ENCODE measurements at places on chromosomes 11 and 22. TPM values are rescaled to one million over a fixed set of nuclear protein-coding genes. Genes with fewer than 3 reads are reported as not detected.

THY1 gene
- total RNA-seq = 0.44 TPM

PYGM gene
- 1.4 TPM for total RNA-seq

DNA sequence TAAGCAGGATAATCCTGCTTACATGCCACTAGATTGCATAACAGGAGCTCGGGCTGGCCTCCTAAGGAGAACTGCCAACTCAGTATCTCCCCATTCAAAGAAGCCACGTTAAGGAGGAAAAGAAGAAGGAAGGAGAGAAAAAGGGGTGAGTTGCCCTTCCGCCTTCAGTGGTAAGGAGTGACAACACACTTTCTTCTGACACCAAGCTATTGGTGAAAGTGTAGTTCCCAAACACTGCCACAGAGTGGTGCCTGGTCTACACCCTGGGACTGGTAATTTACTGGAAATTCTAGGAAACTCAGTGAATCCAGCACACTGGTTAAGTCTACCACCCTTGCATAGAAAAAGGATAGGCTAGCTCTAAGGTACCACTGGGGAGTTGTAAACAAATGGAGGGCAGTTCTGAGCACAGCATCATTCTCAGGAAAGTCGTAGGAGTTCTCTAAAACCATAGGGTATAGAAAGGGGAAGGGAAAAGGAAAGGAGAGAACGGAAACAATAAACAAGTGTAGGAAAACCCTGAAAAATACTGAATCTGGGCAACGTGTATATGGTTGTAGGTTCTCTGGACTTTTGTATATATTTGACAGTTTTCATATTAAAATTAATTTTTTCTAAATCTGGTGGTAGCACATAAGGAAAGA, 58.2 kb downstream of the RRAS2 start:
- DNase-seq = peak; percentile 27

DNA sequence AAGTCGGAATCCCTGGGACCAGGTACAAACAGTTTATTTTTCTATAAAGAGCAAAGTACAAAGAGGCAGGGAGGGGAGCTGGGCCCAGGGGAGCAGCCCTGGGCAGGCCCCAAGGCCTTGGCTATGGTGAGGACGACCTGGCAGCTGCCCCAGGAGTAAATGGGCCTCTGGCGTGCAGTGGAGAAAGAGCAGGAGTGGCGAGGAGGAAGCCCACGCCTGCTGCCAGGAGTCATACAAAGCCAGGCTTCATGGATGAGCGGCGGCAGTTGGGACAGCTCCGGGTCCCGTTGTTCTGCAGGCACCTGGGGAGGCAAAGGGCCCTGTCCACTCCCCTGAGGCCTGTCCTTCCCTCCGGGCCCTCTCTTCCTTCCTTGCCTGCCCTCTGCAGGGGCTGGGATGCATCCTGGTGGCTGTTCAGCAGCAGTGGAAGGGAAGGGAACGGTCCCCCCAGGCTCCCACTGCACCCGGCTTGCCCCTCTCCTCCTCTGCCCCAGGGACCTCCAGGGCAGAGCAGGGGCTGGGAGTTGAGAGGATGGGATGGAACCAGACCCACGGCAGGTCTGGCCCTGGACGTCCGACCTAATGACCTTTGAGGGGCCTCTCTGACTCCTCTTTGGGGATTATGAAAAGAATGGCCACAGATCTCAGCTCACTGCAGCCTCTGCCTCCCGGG, 11.1 kb downstream of the RAPSN start:
- no peak for DNase-seq

GRCh38 chr11:31687861-31688260, 123.3 kb downstream of the PAX6 start:
- DNase-seq = no peak

GRCh38 chr22:36636916-36637315, 66.6 kb downstream of the CACNG2 start:
- no peak for DNase-seq

DNA sequence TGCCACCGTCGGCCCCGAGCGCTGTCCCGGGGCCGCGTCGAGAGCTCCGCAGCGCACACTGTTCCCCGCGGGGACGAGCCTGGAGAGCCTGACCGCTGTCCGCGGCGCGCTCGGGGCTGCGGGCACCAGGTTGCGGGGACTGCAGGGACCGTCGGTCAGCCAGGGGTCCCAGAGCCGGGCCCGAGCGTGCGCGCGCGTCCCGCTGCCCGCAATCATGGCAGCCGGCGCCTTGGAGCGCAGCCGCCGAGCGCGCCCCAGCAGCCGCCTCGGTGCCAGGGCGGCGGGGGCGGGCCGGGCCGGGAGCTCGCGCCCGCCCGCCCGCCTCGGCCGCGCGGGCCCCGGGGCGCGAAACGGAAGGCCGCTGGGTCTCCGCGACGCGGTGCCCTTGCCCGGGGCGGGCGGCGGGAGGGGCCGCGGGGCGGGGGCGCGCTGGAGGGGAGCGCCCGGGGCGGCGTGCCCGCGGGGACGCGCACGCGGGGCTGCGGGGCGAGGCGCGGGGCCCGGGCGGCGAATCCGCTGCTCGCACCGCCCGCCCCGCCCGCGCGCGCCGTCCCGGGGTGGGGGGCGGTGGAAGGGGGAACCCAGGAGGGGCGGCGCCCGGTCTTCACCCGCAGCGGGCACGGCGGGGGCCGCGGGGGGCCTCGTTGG, 79.4 kb upstream of the PPARA start:
- DNase-seq = no peak
